Cardiac atrium fibroblast (primary cell): ENCODE measurements at places on chromosomes 3 and 15. TPM values are rescaled to one million over a fixed set of nuclear protein-coding genes. Genes with fewer than 3 reads are reported as not detected.

LRTM1 gene
- total RNA-seq: not detected in 2 replicates

NOX5 gene
- 0.18 TPM in 1 of 2 replicates, not detected in the other for total RNA-seq

SAMD7 gene
- not detected in 2 replicates for total RNA-seq

TTLL13 gene
- total RNA-seq: not detected in 2 replicates

FBXW12 gene
- not detected in 2 replicates for total RNA-seq

C3orf22 gene
- total RNA-seq: not detected in 2 replicates

GPR156 gene
- total RNA-seq: 0.49 and 3.4 TPM in 2 replicates

LPP gene
- 24.9 and 36.0 TPM in 2 replicates for total RNA-seq
